ENCODE measurements at places on chromosomes 6 and 20.

DNA sequence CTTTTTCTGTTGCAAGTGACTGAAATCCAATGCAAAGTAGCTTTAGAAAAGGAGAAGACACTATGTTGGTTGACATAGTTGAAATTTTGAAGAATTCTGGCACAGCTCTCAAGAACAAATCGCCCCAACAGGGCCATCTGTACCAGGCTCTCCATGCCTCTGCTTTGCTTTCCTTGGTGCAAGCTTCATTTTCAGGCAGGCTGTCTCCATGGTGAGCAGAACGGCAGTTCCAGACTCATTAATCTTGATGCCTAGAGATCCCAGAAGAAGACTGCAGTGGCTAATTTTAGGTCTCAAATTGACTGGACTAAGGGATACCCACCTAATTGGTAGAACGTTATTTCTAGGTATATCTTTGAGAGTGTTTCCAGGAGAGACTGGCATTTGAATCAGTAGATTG lies 950.7 kb upstream of the FLRT3 start:
- DNase-seq = no peak

DNA sequence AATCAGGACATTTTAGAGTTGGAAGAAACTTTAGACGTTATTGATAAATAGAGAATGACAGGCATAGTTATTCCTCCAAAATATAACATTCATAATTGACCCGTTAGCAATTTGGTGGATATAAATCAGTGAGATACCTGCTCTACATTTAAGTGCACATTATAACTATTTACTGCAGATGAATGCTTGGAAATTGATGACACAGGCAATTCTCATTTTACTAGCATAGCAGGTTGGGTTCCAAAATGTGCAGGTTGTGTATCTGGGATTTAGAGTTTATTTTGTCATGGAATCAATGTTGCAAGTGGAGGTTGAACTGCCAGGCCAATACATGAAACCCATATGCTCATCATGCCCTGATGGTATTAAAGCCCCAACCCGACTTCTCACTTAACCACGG lies 44.4 kb upstream of the PROKR2 start:
- no peak for DNase-seq

GRCh38 chr6:104623052-104623690 lies 236.5 kb downstream of the HACE1 start:
- no peak for DNase-seq

- no peak for DNase-seq
Measured at GRCh38 chr6:80792151-80792550, 685.7 kb downstream of the BCKDHB start.

GRCh38 chr6:4970739-4971395 lies 33.0 kb downstream of the RPP40 start:
- DNase-seq = no peak

DNA sequence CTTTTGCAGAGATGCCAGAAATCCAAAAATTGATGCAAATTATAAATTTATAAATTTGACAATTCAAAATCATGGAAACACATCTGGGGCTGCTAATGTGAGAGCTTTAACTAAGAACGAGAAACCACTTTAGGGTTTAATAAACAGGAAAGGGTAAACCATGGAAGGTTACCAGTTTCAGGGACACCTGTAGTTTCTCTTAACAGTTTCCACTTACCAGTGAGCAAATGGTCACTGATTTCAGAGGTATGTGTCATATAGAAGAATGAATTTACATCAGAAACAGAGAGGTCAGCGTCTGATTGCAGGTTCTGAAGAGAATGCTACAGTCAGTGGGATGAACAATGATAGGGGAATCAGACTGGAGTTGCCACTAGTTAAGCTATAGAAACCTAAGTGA lies 24.8 kb upstream of the PCSK2 start:
- no peak for DNase-seq

DNA sequence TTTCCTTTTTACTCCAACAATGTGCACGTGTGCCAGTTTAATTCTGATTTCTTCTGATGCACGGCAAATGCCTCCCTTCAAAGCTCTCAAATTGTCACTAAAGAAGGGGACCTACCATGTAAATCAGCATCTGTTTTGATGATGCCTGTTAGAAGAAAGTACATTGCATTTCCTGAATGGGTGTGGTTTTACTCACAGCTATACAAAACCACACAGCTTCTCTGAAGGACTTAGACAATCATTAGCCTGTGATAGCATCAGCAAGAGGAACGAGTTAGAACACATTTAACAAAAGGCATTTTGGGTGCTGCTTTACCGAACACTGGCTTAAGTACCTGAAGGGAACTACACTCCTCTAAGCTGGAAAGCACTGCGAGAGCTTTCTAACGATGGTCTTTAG lies 109.4 kb downstream of the ATXN1 start:
- DNase-seq = peak; percentile 24

DNA sequence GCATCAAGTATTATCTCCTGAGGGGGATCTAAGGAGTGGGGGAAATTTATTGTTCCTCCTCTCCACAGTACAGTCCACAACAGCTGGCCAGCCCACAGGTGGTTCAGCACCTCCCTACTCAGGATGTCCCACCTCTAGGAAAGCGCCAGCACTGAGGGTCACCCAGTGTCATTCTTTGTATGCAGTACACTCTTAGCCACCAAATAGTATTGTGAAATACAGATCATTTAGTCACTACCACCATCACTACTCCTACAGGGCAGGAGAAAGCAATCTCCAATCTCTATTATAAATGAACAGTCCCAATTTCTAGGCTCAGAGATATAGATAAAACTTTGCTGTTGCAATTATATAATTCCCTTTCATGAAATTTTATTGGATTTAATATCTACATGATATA lies 6.3 kb upstream of the ZNF76 start:
- DNase-seq = no peak

- no peak for DNase-seq
Measured at GRCh38 chr6:108559884-108560462, 744 bp upstream of the FOXO3 start.

DNA sequence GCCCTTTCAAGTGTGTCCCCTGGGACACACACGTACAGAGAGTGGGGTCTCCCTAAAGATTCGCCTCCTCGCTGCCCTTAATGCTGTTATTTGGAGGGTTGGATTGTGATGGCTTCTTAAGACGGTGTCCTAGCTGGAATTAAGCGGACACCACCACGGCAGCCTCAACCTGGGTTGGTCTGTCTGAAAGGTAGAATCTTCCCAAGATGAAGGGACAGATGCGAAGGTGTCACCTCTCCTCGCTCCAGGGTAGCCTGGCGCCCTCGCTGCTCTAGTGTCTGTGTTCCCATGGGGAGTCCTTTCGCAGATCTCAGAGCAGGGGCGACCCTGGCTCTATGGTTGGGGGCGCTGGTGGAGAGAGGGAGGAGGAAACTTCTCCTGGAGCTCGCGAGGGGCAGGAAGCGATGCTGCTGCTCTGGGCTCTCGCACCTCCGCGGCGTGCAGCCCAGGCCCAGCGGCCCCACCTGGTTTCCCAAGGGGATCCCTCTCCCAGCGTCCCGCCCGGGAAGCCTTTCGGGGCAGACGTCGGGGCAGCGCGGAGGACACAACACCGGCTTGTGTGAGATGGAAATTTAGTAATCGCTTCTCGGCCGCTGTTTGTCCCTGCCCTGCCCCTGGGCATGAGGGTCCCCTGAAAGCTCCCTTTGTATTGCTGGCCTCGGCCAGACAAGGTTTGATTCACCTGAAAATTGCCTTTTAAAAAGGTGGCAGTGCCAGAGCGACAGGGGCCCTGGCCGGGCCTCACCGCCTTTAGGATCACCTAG lies 1.7 kb downstream of the RSPO3 start:
- DNase-seq = no peak

DNA sequence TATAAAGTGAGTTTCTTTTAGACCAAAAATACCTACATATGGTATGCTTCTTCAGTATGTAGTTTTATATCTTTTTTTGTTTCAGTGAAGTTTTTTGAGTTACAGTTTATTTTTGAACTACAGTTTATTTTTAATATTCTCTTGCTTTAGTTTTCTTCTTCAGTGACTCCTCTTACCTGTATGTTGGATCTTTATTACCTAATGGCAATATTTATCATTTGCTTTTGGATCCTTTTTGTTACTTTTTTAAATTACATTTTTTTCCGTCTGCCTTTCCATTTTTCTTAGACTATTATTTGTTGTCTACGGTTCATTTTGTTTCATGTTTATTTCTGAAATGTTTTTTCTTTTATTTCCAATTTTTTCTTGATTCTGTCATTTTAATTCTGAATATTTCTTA lies 71.9 kb downstream of the SMAP1 start:
- no peak for DNase-seq

DNA sequence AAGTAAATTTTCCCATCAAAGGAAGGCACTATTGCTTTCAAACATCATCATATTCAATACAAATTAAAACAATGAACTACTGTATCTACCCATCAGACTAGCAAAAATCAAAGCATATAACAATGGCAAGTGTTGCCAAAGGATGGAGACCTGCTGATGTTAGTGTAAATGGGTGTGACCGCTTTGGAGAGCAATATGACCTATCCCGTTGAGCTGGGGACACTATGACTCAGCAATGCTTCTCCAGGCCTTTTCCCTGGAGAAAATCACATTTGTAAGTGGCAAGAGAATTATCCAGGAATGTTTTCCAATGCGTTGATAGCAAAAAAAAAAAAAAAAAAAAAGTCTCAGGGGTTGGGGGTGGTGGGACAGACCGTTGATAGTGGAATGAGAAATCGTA lies 46.1 kb downstream of the PHACTR3 start:
- no peak for DNase-seq

DNA sequence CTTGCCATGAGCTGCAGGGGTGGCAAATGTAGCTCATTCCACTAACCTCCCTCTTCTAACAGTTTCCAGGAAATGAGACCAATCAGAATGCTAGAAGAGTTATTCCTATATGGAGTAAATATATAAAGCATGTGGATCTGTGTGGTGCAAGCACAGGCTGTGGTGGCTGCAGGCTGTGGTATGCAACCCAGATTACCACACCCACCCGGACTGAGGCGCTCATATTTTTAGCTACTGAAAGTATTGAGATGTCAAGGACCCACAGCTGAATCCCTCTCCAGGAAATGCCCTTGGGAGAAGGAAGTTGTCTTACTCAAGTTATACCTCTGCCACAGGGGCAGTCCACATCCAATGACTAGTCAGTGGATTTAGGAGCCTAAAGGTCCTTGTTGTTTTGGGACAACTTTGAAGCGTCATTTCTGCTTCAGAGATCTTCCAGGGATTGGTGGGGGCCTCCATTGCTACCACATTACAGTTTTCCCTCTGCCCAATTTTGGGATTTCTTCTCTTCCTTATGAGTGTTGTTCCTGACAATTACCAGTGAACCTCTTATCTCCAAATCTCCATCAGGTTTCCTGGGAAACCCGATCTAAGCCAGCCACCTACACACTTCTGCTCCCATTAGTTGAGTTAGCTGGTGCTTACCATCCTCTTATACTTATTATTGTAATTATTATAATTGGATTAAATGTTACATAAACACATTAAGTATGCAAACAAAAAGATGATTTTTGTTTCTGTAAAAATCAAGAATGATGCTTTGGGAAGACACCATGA lies 12.1 kb upstream of the REPS1 start:
- no peak for DNase-seq

DNA sequence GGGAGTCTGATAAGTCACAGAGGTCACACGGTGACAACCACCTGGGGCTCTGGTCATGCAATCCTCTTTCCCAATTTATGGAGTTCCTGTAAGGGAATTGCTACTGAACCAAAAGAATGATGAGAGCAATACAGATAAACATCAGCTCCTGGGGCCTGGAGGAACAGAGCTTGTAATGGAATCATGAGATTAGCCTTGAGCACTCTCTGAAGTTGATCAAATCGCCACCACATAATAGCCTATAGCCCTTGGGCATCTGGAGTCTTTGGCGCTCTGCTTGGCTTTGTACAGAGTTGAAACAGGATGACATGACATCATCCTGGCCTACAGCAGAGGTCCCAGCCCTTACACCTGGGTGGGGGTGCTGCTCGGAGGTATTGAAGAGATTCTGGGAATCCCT lies 154.3 kb upstream of the DTNBP1 start:
- no peak for DNase-seq

DNA sequence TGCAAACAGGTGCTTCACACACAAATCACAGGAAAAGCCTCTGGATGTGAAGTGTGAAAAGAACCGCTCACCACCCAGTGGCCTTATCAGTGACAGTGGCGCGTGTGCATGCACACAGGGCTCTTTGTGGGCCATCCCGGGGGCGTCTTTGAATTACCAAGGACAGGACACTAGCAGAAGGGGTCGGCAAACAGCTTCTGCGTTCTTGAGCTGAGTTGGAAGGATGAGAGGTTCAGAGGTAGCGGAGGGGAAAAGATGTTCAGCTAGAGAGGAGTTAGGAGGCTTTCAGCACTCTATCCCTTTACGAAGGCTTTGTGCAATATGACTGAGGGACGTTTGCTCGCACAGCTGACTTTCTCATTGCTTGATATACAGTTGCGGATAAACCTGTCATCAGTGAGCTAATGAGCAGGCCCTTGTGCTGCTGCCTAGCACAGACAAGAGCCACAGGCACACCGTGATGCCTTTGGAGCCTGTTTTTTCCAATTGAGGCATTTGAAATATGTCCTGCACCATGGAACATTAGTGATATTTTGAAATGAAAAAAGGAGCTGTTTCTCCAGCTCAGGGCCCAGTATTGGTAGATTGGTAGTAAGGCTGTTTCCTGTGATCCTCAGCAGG lies 83.1 kb downstream of the IYD start:
- no peak for DNase-seq

DNA sequence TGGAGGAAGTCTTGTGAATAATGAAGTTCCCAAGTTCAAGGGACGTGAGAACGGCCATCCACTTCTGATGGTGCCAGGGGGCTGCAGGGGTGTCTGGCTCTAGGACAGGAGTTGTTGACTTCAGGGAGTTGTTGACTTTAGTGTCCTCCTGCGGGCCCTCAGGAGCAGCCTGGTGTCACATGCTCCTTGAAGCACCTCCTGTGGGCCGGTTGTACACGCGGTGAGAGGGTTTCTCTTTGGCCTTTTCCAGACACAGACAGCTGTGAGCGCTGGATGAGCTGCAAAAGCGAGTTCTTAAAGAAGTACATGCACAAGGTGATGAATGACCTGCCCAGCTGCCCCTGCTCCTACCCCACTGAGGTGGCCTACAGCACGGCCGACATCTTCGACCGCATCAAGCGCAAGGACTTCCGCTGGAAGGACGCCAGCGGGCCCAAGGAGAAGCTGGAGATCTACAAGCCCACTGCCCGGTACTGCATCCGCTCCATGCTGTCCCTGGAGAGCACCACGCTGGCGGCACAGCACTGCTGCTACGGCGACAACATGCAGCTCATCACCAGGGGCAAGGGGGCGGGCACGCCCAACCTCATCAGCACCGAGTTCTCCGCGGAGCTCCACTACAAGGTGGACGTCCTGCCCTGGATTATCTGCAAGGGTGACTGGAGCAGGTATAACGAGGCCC lies 77.8 kb downstream of the ISM1 start:
- DNase-seq = no peak

DNA sequence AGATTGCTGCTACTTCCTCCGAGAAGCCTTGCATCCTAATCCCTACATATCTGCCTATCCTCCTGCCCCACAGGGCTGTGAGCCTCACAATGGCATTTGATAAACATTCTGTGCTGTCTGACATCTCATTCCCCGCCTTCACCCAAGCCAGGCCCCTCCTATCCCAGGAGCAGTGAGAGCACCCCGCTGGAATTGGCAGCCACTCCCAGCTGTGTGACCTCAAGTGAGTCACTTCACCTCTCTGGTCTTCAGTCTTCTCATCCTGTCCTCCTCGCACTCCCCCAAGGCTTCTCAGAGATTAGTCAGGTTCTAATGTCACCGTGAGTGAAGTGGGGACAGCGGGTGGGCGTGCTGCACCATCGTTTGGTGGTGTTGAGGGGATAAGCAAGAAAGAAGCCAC lies 81.7 kb downstream of the CDH22 start:
- no peak for DNase-seq

GRCh38 chr20:1567392-1568162 lies 10.1 kb upstream of the SIRPD start:
- no peak for DNase-seq

GRCh38 chr6:56909115-56909907 lies 45.6 kb upstream of the BEND6 start:
- no peak for DNase-seq
